ENCODE measurements at places on chromosomes 13 and 19. TPM values are rescaled to one million over a fixed set of nuclear protein-coding genes. Genes with fewer than 3 reads are reported as not detected.

Gene ZNF529
- 9.9 TPM for polyA plus RNA-seq

Gene FGF9
- polyA plus RNA-seq, result 1.2 TPM

Gene DNMT1
- polyA plus RNA-seq, result 113 TPM

Gene KLK7
- not detected for polyA plus RNA-seq

Gene ADGRE3
- not detected for polyA plus RNA-seq

Gene FAM98C
- polyA plus RNA-seq, result 29.0 TPM

Gene SOX1
- polyA plus RNA-seq, result not detected

Gene RASIP1
- 0.12 TPM for polyA plus RNA-seq

Gene TMEM38A
- 0.27 TPM for polyA plus RNA-seq

Gene ZNF793
- 4.0 TPM for polyA plus RNA-seq

Gene MAMSTR
- 0.25 TPM for polyA plus RNA-seq

Gene SULT2A1
- not detected for polyA plus RNA-seq

Gene CGB5
- not detected for polyA plus RNA-seq

Gene FFAR1
- not detected for polyA plus RNA-seq

Gene CYP4F2
- not detected for polyA plus RNA-seq

Gene NANOS3
- not detected for polyA plus RNA-seq

Gene IGFLR1
- 107 TPM for polyA plus RNA-seq

Gene CEACAM3
- not detected for polyA plus RNA-seq

Gene ZNF43
- 13.4 TPM for polyA plus RNA-seq

Gene CTXN1
- polyA plus RNA-seq, result not detected

Gene ZNF667
- 2.3 TPM for polyA plus RNA-seq

Gene SIGLECL1
- not detected for polyA plus RNA-seq

Gene SLAIN1
- 31.2 TPM for polyA plus RNA-seq

Gene ACTL9
- not detected for polyA plus RNA-seq

Gene ZNF229
- 2.5 TPM for polyA plus RNA-seq

Gene POP4
- 156 TPM for polyA plus RNA-seq

Gene SBSN
- not detected for polyA plus RNA-seq

Gene TEX29
- not detected for polyA plus RNA-seq

Gene VSIG10L
- not detected for polyA plus RNA-seq

Gene SLC6A16
- 3.3 TPM for polyA plus RNA-seq

Gene GNG14
- not detected for polyA plus RNA-seq

Gene CRTC1
- 1.7 TPM for polyA plus RNA-seq

Gene RAB11B
- 63.8 TPM for polyA plus RNA-seq

Gene OR10H1
- not detected for polyA plus RNA-seq

Gene MYO1F
- polyA plus RNA-seq, result 1.0 TPM

Gene JAK3
- 125 TPM for polyA plus RNA-seq

Gene KLK8
- polyA plus RNA-seq, result not detected

Gene RAB3A
- polyA plus RNA-seq, result 1.9 TPM

Gene PSG2
- polyA plus RNA-seq, result not detected

Gene GTPBP3
- polyA plus RNA-seq, result 5.1 TPM

Gene CD79A
- 9.6 TPM for polyA plus RNA-seq

Gene C19orf81
- polyA plus RNA-seq, result not detected

Gene ZNF837
- polyA plus RNA-seq, result 15.6 TPM
